ENCODE measurements at places on chromosomes 12 and 14. TPM values are rescaled to one million over a fixed set of nuclear protein-coding genes. Genes with fewer than 3 reads are reported as not detected.

The DACT1 gene
- total RNA-seq, result 0.21 TPM

The ITGA7 gene
- 0.28 TPM for total RNA-seq

The OTUB2 gene
- total RNA-seq, result 5.3 TPM

The B3GNT4 gene
- total RNA-seq, result 3.4 TPM

The C12orf54 gene
- 2.6 TPM for total RNA-seq

The RAD51AP1 gene
- 19.5 TPM for total RNA-seq

The NELL2 gene
- not detected for total RNA-seq

The KRT1 gene
- total RNA-seq, result 0.99 TPM

The RPGRIP1 gene
- total RNA-seq, result not detected

The JAG2 gene
- total RNA-seq, result 89.4 TPM

The ASCL1 gene
- not detected for total RNA-seq

The RFC5 gene
- total RNA-seq, result 20.7 TPM

The LMNTD1 gene
- total RNA-seq, result not detected

The HOXC12 gene
- not detected for total RNA-seq

The RNASE3 gene
- not detected for total RNA-seq

The PCED1B gene
- 5.9 TPM for total RNA-seq

The TSPAN11 gene
- not detected for total RNA-seq

The NRL gene
- 1.5 TPM for total RNA-seq

The LLPH gene
- 11.9 TPM for total RNA-seq

The CFAP251 gene
- total RNA-seq, result 37.9 TPM

The AKAP3 gene
- not detected for total RNA-seq

The RND1 gene
- total RNA-seq, result 0.46 TPM

The SIX4 gene
- 14.9 TPM for total RNA-seq

The SOX5 gene
- 0.14 TPM for total RNA-seq

The SELPLG gene
- 0.28 TPM for total RNA-seq

The IL26 gene
- not detected for total RNA-seq

The KCNJ8 gene
- total RNA-seq, result 0.14 TPM

The TRMT5 gene
- total RNA-seq, result 18.0 TPM

The PLBD1 gene
- 2.2 TPM for total RNA-seq

The P2RX2 gene
- total RNA-seq, result not detected

The MIPOL1 gene
- total RNA-seq, result 8.4 TPM

The MYF6 gene
- total RNA-seq, result not detected

The TECPR2 gene
- 8.0 TPM for total RNA-seq

The ADAM21 gene
- 1.2 TPM for total RNA-seq

The NTN4 gene
- 16.9 TPM for total RNA-seq

The PLCZ1 gene
- not detected for total RNA-seq

The C14orf119 gene
- 31.6 TPM for total RNA-seq

The TAS2R43 gene
- 0.28 TPM for total RNA-seq

The LRP1 gene
- total RNA-seq, result 25.8 TPM

The MUCL1 gene
- total RNA-seq, result 4.7 TPM

The TRHDE gene
- 0.78 TPM for total RNA-seq

The KLHL33 gene
- total RNA-seq, result not detected

All from airway epithelial cell (primary cell).